Liver (tissue), 10 donors: ENCODE measurements at places on chromosomes 13 and 19. TPM values are rescaled to one million over a fixed set of nuclear protein-coding genes. Genes with fewer than 3 reads are reported as not detected.

DNA sequence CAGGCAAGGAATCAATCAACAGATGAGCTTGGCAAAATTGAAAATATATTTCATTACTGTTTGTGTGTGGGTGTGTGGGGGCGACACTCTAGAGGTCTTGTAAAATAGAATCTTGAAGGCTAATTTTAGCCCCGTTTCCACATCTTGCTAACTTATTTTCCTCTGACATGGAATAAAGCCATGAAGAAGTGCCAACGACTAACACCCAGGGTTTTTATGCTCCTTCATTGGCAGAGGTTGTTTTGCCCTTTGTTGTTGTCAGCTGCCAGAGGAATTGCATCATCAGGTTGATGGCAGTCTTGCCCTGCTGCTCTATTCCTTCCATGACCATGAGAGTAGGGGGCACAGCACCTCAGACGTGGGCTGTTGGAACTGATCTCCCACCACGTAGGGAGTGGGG, 30.6 kb upstream of the FAM216B start:
- H3K27ac ChIP-seq: no peak overlapping the region
- no peak overlapping the region for H3K4me3 ChIP-seq
- no peak for DNase-seq

DNA sequence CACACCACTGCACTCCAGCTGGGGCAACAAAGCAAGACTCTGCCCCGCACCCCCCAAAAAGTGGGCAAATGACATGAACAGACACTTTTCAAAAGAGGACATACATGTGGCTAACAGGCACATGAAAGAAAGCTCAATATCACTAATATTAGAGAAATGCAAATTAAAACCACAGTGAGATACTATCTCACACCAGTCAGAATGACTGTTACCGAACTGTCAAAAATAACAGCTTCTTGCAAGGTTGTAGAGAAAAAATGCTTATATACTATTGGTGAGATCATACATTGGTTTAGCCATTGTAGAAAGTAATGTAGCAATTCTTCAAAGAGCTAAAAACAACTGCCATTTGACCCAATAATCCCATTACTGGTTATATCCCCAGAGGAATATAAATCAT, 99.5 kb upstream of the SPATA13 start:
- no peaks in the 10 kb centered on the region for H3K36me3 ChIP-seq
- H3K27me3 ChIP-seq: no peaks in the 10 kb centered on the region
- no peaks in the 10 kb centered on the region for H3K4me1 ChIP-seq
- no peak overlapping the region for H3K27ac ChIP-seq
- DNase-seq: no peak

- peaks cover 12% of the 10 kb centered on the region for H3K4me1 ChIP-seq
- no peaks in the 10 kb centered on the region for H3K27me3 ChIP-seq
- peak overlapping the region; percentile 12 for H3K4me3 ChIP-seq
- no peak overlapping the region for H3K27ac ChIP-seq
Measured at GRCh38 chr13:48318821-48319511, 15.4 kb downstream of the RB1 start.

GRCh38 chr13:37539976-37540605, 58.5 kb downstream of the POSTN start:
- no peak overlapping the region for H3K27ac ChIP-seq
- no peaks in the 10 kb centered on the region for H3K27me3 ChIP-seq
- no peaks in the 10 kb centered on the region for H3K4me1 ChIP-seq
- DNase-seq: no peak
- H3K4me3 ChIP-seq: no peak overlapping the region
- no peaks in the 10 kb centered on the region for H3K36me3 ChIP-seq

- H3K4me1 ChIP-seq: no peaks in the 10 kb centered on the region
- H3K4me3 ChIP-seq: no peak overlapping the region
- no peaks in the 10 kb centered on the region for H3K27me3 ChIP-seq
- H3K36me3 ChIP-seq: no peaks in the 10 kb centered on the region
- no peak for DNase-seq
Measured at GRCh38 chr19:35975608-35976214, 19.3 kb upstream of the SDHAF1 start.

DNA sequence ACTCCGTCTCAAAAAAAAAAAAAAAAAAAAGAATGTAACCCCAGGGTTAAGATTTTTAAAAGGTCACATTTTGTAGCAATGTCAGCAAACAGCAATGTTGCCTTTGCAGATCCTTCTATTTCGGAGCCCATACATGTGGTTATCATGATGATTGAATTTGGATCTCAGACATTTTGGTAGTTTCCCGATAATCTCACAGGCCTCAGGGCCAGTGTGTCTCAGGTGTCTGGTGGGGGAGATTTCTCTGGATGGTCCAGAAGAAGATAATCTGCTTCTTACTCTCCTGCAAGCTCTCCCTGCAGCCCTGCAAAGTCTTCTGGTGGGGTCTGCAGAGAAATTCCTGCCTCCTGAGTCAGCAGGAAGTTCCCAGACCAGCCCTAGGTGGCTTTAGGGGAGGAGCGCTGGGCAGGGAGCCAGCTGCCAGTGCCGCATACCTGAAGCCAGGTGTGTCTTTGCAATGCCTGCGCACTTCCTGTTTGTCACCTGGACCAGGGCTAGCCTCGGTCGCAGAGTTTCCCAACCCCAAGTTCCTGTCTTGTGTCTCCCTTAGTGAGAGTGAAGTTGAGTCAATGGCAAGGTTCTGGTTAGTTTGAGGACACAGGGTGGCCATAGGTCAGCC, 1.4 kb downstream of the SH2D3A start:
- no peaks in the 10 kb centered on the region for H3K27me3 ChIP-seq
- H3K4me3 ChIP-seq: no peak overlapping the region
- peaks cover 26% of the 10 kb centered on the region for H3K4me1 ChIP-seq
- H3K27ac ChIP-seq: peak overlapping the region; percentile 25
- H3K36me3 ChIP-seq: no peaks in the 10 kb centered on the region

GRCh38 chr13:36919171-36919832, 736 bp downstream of the SMAD9 start:
- no peaks in the 10 kb centered on the region for H3K36me3 ChIP-seq
- H3K27ac ChIP-seq: peak overlapping the region; percentile 50
- peaks cover 7% of the 10 kb centered on the region for H3K4me1 ChIP-seq

DNA sequence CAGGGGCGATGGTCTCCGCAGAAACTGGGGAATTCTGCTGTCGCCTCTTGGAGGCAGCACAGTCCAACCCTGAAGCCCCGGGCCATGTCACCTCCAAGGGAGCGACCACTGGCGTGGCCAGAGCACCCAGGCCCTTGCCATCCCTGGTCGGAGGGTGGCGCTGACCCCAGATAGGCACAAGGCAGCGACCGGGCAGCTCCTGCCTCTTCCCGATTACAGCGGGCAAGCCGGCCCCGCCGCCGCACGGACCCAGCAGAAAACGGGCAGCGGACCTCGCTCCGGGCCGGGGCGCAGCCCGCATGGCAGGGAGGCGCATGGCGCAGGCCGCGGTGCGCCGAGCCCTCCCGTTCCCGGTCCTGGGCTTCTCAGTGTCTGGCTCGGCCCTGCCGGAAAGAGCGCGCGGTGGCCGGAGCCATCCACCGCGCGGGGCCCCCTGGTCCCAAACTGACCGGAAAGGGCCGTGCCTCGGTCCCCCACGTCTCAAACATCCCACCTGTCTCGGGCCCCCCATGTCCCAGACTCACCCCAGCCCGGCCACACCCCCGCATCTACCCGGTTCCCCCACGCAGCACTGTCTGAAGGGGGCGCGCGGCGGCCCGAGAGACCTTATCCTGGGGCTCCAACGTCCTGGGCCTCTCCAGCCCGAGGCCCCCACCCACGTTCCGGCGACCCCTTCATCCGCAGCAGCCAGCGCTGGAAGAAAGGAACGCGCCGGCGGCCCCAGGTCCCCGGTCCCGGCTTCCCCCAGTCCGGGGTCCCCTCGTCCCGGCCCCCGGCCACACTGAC, 727 bp downstream of the CERS1 start:
- H3K4me1 ChIP-seq: peaks cover 9% of the 10 kb centered on the region
- peak overlapping the region; percentile 49 for H3K4me3 ChIP-seq
- no peaks in the 10 kb centered on the region for H3K36me3 ChIP-seq
- H3K27ac ChIP-seq: no peak overlapping the region

GRCh38 chr13:67267136-67267535, 37.0 kb upstream of the PCDH9 start:
- H3K27ac ChIP-seq: no peak overlapping the region
- no peaks in the 10 kb centered on the region for H3K36me3 ChIP-seq
- no peaks in the 10 kb centered on the region for H3K4me1 ChIP-seq
- DNase-seq: no peak
- H3K4me3 ChIP-seq: no peak overlapping the region

DNA sequence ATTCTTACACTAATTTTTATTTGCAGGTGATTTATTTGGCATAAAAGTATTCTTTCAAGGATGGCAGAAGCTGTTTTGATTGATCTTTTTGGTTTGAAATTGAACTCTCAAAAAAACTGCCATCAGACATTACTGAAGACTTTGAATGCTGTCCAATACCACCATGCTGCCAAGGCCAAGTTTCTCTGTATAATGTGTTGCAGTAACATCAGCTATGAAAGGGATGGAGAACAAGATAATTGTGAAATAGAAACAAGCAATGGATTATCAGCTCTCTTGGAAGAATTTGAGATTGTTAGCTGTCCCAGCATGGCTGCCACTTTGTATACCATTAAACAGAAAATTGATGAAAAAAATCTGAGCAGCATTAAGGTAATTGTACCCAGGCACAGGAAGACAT, 1.2 kb downstream of the LACC1 start:
- peaks cover 4% of the 10 kb centered on the region for H3K4me1 ChIP-seq
- no peaks in the 10 kb centered on the region for H3K27me3 ChIP-seq
- no peak overlapping the region for H3K4me3 ChIP-seq
- no peaks in the 10 kb centered on the region for H3K36me3 ChIP-seq

GRCh38 chr13:27289011-27289665, 18.5 kb downstream of the RASL11A start:
- no peak for DNase-seq
- H3K4me1 ChIP-seq: no peaks in the 10 kb centered on the region
- H3K27me3 ChIP-seq: no peaks in the 10 kb centered on the region
- H3K27ac ChIP-seq: no peak overlapping the region

DNA sequence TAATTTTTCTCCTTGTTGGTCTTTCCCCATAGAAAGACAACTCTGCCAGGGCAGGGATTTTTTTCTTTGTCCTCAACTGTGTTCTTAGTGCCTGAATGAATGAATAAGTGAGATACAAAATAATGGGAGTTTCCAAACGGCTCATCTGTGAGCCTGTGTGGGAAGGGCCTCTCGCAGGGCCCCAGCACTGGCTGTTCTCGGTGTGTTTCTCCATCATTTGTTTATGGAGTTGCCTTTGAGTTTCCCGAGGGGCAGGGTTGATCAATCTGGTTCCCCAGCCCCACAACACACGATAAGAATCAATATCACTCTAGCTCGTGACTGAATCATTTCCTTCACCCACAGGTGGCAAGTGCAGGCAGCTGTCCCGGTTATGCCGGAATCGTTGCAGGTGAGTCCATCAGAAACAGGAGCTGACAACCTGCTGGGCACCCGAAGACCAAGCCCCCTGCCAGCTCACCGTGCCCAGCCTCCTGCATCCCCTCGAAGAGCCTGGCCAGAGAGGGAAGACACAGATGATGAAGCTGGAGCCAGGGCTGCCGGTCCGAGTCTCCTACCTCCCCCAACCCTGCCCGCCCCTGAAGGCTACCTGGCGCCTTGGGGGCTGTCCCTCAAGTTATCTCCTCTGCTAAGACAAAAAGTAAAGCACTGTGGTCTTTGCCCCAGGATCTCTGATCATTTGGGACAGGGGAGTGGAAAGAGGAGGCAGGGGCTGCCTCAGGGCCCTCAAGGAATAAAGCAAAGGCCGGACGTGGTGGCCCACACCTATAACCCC, 14.9 kb downstream of the FXYD5 start:
- no peak overlapping the region for H3K4me3 ChIP-seq
- no peak overlapping the region for H3K27ac ChIP-seq
- no peak for DNase-seq
- no peaks in the 10 kb centered on the region for H3K27me3 ChIP-seq
- H3K36me3 ChIP-seq: peaks cover 3% of the 10 kb centered on the region

GRCh38 chr13:114027826-114028225, 54.0 kb upstream of the C13orf46 start:
- no peaks in the 10 kb centered on the region for H3K4me1 ChIP-seq
- no peaks in the 10 kb centered on the region for H3K27me3 ChIP-seq
- DNase-seq: no peak
- H3K27ac ChIP-seq: no peak overlapping the region

Gene BICRA
- polyA plus RNA-seq: 0.63 TPM

Gene FGF14
- 1.8 TPM for polyA plus RNA-seq

Gene PRR20C
- not detected for polyA plus RNA-seq

Gene SERPINE3
- polyA plus RNA-seq: 0.63 TPM

Gene CDC42EP5
- 2.2 TPM for polyA plus RNA-seq

Gene ARMC6
- 38.3 TPM for polyA plus RNA-seq

Gene SIGLEC12
- polyA plus RNA-seq: 0.05 TPM

Gene RASGRP4
- 0.60 TPM for polyA plus RNA-seq

Gene CALR3
- 0.05 TPM for polyA plus RNA-seq

Gene KLK15
- not detected for polyA plus RNA-seq

Gene PSG3
- not detected for polyA plus RNA-seq

Gene EDNRB
- polyA plus RNA-seq: 14.7 TPM
